ENCODE measurements at places on chromosomes 4 and X.

- DNase-seq: no peak
Observed at GRCh38 chr4:10589799-10590198, 94.8 kb downstream of the CLNK start.

DNA sequence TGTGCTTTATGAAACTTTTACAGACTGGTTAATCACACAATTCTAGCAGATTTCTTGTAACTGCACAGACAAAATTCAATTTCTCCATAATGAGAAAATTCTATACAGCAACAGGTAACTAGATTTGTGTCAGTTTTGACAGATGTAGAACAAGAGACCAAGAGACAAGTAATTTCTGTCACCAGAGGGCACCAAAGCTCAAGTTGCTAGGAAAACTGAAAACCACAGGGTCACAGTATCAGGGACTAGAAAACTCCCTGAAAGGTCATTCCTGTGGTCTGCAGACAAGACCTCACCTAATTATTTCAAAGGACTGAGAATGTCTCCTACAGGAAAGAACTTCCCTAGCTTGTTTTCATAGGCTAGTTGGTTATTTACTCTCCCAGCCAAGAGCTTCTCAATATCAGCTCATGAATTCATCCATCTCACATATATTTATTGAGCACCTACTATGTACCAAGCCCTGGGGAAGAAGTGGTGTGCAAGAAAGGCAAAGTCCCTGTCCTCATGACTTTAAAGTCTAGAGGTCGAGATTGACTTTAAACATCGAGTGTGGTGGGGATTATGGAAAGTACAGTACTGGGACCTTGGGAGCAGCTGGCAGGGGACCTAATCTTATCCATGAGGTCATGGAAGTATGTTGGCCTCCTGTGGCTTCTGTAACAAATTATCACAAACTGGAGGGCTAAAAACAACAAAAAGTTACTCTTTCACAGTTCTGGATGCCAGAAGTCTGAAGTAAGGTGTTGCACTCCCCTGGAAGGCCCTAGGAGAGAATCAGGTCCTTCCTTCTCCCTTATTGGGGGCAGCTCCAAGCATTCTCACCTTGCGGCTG lies 47.8 kb upstream of the SETD7 start:
- peak; percentile 34 for DNase-seq

DNA sequence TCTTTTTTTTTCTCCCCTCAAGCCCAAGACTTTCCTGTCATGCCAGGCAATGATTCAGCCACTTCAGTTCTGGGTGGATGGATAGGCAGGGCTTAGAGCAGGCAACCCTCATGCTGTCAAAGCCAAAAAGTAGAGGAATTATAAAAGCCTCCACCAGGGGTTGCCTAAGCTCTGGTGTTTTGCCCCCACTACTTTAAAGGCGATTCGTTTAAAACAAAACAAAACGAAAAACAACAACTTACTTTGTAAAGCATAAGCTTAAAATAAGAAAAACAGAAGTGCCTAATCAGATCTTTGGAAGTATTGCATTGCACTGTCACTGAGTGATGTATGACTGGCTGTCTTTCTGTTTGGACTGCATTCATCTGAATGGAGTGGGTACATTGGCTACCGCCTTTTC lies 5.3 kb upstream of the IDS start:
- DNase-seq: no peak

DNA sequence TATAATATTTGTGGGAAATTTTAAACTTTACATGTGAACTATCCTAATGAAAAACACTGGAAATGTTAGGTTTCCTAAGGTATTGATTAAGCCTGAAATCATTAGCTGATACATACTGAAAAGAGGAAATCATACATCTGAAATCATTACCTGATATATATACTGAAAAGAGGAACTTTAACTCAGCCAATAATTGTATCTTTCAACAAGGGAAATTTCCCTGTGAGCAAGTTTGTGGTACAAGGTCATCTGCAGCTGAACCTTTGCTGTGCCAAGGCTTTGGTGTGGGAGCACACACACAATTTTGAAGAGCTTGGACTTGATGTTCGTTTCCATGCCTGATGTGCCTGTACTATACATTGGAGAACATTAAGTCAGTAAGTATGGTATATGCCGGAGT lies 131.9 kb upstream of the USP9X start:
- DNase-seq: no peak

- DNase-seq: no peak
Observed at GRCh38 chrX:48487362-48487798, 11.4 kb downstream of the FTSJ1 start.

Measured in NCI-H446 treated with DMSO at 0.1 percent for 48 hours (cell line).